Thoracic aorta (tissue), 2 donors: ENCODE measurements at places on chromosomes 2 and 18. TPM values are rescaled to one million over a fixed set of nuclear protein-coding genes. Genes with fewer than 3 reads are reported as not detected.

TSPYL6 gene
- 0.14 TPM for total RNA-seq

C2orf81 gene
- total RNA-seq: 1.9 TPM

- H3K4me3 ChIP-seq: no peak overlapping the region
- H3K27ac ChIP-seq: no peak overlapping the region
- no peaks in the 10 kb centered on the region for H3K27me3 ChIP-seq
- no peaks in the 10 kb centered on the region for H3K36me3 ChIP-seq
Measured at GRCh38 chr2:65371074-65371434, 61.3 kb downstream of the SPRED2 start.

KYNU gene
- total RNA-seq: 1.8 TPM

DNA sequence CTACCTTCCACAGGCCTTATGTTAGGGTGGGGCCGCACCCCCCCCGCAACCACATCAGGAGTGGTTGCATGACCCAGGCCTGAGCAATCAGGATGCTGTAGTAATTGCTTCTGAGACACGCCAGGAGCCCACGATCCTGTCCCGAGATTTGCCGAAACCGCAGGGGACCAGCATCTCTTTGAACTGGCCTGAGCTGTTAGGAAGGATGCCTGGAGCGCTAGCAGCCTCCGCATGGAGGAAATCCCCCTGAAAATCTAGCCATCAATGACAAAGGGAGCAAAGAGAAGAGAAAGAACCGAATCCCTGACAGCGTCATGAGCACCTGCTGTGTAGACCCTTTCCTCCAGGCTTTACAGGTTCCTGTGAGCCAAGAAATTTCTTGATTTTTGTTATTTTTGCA is 8.7 kb upstream of the TEX44 start:
- no peak overlapping the region for H3K4me3 ChIP-seq
- H3K27ac ChIP-seq: no peak overlapping the region
- DNase-seq: no peak
- no peaks in the 10 kb centered on the region for H3K36me3 ChIP-seq

GRCh38 chr2:3459185-3460015 is 59.9 kb downstream of the ADI1 start:
- peak overlapping the region; percentile 72 for H3K27ac ChIP-seq
- no peaks in the 10 kb centered on the region for H3K27me3 ChIP-seq
- peaks cover 14% of the 10 kb centered on the region for H3K36me3 ChIP-seq
- DNase-seq: no peak

DNA sequence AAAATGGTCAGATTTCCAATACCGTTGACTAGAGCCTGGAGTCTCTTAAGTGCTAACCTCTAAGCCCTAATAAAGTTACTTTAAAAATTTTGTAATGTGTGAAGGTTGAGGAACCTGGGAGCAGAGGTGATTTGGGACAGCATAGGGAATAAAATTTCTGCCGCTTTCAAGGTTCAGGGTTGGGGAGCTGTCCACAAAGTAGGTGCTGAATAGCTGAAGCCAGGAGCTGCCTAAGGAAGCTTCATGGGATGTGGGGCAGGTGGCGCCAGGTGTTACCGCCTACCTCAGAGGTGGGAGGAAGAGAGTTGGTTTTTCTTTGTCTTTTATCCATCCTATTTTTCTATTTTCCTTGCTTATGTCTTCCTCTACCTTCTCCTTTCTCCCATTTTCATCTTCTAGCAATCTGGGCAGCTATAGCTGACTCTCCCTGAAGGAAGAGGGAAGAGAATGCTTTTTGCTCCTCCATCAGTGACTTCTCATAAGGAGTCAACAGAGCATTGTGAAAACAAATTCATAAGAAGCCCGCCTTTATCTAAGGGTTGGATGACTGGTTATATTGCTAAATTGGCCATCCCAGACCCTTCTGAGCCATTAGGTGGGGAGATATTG is 178.7 kb downstream of the CLIP4 start:
- H3K4me1 ChIP-seq: no peaks in the 10 kb centered on the region
- no peak for DNase-seq
- no peaks in the 10 kb centered on the region for H3K36me3 ChIP-seq
- H3K27me3 ChIP-seq: no peaks in the 10 kb centered on the region
- no peak overlapping the region for H3K27ac ChIP-seq

- no peaks in the 10 kb centered on the region for H3K27me3 ChIP-seq
- no peaks in the 10 kb centered on the region for H3K36me3 ChIP-seq
- no peaks in the 10 kb centered on the region for H3K4me1 ChIP-seq
- H3K27ac ChIP-seq: no peak overlapping the region
Measured at GRCh38 chr2:212628586-212628985, 90.0 kb upstream of the ERBB4 start.

TMEM178A gene
- 5.4 TPM for total RNA-seq
